ENCODE measurements at places on chromosomes 5 and 9.

- peak; percentile 3 for DNase-seq
Measured at GRCh38 chr5:118919016-118919415, 69.3 kb downstream of the DTWD2 start.

GRCh38 chr5:59792983-59793585, 100.4 kb downstream of the PDE4D start:
- DNase-seq, result peak; percentile 64

DNA sequence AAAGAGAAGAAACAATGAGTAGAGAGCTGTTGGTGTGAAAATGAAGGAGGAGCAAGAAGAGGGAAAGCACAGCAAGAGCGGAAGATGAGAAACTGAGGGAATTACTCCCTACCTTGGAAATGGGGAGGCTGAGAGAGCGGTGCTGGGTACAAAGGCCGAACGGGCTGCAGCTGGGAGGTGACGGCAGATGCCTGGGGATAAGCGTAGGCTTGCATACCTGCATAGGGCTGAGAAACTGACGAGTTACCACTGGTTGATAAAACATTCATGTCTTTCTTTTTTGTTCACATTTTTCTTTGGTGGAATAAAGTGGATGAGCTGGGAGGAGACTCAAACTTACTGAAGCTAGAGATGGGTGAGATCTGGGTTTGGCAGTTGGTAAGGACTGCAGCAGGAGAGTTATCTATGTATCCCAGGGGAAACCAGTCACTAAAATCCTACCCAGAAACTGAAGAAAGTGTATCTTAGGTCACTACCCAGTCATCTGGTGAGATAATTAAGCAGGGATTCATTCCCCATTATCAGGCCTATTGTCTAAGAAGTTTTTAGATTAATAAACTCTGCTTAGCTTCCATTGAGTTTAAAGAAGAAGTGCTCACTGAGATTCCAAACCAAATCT, 34.8 kb downstream of the FKBP15 start:
- DNase-seq, result no peak

- no peak for DNase-seq
Measured at GRCh38 chr5:130727830-130728229, 437.2 kb downstream of the HINT1 start.

- DNase-seq, result no peak
Measured at GRCh38 chr5:142364251-142365145, 39.7 kb upstream of the SPRY4 start.

DNA sequence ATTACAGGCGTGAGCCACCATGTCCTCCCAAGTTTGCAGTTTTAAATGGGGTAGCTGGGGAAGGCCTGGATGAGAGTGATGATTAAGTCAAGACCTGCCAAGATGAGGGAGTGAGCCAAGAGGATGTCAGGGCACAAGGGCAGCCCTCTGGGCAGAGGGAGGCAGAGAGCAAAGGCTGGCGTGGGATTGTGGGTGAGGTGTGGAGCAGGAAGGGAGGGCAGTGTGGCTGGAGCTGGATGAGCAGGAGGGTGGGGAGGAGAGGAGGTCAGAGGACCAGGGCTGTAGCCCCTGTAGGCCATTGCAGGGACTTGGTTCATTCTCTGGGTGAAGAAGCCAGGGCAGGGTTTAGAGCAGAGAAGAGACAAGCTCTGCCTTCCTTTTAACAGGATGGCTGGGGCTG, 53.7 kb upstream of the CTNNA1 start:
- DNase-seq, result no peak

- DNase-seq, result no peak
Measured at GRCh38 chr9:34552986-34553385, 30.2 kb upstream of the ENHO start.

Data from AG04449 (cell line).